ENCODE measurements at places on chromosomes 1 and 21. TPM values are rescaled to one million over a fixed set of nuclear protein-coding genes. Genes with fewer than 3 reads are reported as not detected.

- DNase-seq = no peak
These were observed 37.7 kb downstream of the SYF2 start for GRCh38 chr1:25194572-25195020.

- no peak for DNase-seq
These were observed 125.4 kb upstream of the TMEM51 start for GRCh38 chr1:15028102-15028501.

DNA sequence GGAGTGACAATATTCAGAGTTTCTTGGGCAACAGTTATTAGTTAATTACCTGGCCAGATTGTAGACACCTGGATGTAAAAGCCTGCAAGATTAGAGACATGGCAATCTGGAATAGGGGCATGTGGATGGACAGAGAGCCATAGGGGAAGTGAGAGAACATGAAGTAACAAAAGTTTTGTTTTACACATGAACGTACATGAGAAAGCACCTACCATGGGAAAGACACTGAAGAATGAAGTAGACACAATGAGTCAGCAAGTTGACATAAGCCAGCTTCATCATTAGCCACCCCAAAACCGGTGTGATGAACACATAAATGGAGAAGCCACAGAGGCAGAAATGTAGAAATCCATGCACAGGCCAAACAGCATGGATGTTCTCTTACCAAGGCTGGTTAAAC lies 462.1 kb upstream of the C1orf87 start:
- no peak for DNase-seq

GRCh38 chr1:216670118-216670883 lies 52.9 kb downstream of the ESRRG start:
- no peak for DNase-seq

GRCh38 chr1:226945858-226946245 lies 5.8 kb downstream of the COQ8A start:
- DNase-seq = no peak

- DNase-seq = no peak
These were observed 64.9 kb downstream of the TNR start for GRCh38 chr1:175678471-175678870.

DNA sequence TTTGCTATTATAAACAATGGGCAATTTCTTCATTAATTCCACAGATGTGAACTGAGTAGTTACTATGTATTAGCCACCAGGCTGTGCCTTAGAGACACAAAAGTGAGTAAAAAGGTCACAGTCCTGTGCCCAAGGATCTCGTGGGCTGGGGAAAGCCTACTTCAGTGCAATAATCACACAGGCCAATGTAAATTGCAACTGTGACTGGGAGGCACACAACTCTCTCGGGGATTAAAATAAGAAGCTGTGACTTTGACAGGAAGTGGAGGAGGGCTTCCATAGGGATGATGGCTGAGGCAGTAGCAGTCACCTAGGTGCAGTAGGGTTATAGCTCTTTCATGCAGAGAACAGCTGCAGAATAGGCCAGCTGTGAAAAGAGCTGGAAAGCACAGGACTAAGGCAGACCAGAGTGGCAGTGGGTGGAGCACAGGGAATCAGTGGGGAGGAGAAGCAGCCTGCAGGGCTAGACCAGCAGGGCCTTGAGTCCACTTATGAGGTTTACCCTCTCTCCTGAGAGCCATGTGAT lies 121.9 kb downstream of the MAB21L3 start:
- no peak for DNase-seq

- no peak for DNase-seq
These were observed 62.3 kb downstream of the RUNX1 start for GRCh38 chr21:34986561-34987500.

GRCh38 chr1:219402925-219403324 lies 210.0 kb downstream of the ZC3H11B start:
- DNase-seq = no peak

GRCh38 chr1:112818990-112819689 lies 104.0 kb upstream of the PPM1J start:
- DNase-seq = no peak

GRCh38 chr1:16061266-16061665 lies 12.2 kb downstream of the FAM131C start:
- DNase-seq = no peak

- no peak for DNase-seq
These were observed 28.3 kb downstream of the GPR157 start for GRCh38 chr1:9100471-9101043.

GRCh38 chr1:109484519-109484975 lies 842 bp downstream of the ATXN7L2 start:
- no peak for DNase-seq

GRCh38 chr1:200922406-200922805 lies 27.7 kb downstream of the INAVA start:
- DNase-seq = peak; percentile 30

GRCh38 chr1:9371391-9371935 lies 78.8 kb downstream of the SPSB1 start:
- DNase-seq = no peak

- no peak for DNase-seq
These were observed 973 bp downstream of the SDF4 start for GRCh38 chr1:1230656-1231399.

GRCh38 chr1:220121791-220122530 lies 28.0 kb downstream of the IARS2 start:
- no peak for DNase-seq

GRCh38 chr1:149993764-149994163 lies 16.8 kb downstream of the OTUD7B start:
- DNase-seq = no peak

GRCh38 chr1:89965193-89965768 lies 29.6 kb upstream of the ZNF326 start:
- no peak for DNase-seq

DNA sequence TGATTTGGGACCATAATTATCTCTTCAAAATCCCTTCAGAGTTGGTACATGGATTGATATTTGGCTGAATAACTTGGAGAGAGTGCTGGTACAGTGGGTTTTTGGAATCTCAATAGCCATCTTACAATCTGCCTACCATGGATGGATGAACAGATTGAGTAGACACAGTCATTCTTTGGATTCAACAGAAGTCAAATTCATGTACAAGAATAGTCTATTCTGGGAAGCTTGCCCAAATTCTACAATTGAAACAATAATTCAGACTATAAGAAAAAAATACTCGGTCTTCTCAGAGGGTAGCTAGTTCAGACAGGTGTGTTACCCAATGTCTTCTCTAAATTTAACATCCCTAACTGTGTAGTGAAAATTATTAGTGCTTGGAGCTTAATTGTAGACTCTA lies 574.0 kb downstream of the LRRIQ3 start:
- no peak for DNase-seq

DNA sequence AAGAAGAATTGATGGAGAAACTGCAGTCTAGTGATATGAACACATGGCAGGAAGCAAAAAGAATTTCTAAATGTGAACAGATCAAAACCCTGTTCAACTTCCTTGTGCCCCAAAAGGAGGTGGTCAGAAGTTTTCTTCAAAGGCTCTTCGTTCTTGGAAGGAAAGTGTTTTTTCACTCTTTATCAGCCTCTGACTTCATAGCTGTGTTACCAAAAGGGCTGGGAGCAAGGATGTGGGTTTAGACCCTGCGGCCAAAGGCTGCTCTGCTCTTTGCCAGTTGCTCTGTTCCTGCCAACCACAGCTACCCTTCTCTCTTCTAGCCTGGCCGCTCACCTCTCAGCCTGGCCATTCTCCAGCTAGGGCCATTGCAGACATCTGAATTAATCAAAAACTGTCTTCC lies 53.8 kb downstream of the PTGER3 start:
- no peak for DNase-seq

- DNase-seq = no peak
These were observed 168.5 kb downstream of the SMYD3 start for GRCh38 chr1:246338546-246338945.

GRCh38 chr1:217891966-217892365 lies 260.8 kb downstream of the SPATA17 start:
- no peak for DNase-seq

The PIK3R3 gene
- 72.6 TPM for total RNA-seq

The S100A13 gene
- 146 TPM for total RNA-seq

The LCE2C gene
- not detected for total RNA-seq

The DNAI4 gene
- 7.0 TPM for total RNA-seq

The FNBP1L gene
- total RNA-seq = 22.8 TPM

The SLC6A17 gene
- total RNA-seq = not detected

The INAVA gene
- 0.16 TPM for total RNA-seq

The HES5 gene
- 0.58 TPM for total RNA-seq

The BROX gene
- total RNA-seq = 34.5 TPM

The SLFNL1 gene
- 0.22 TPM for total RNA-seq

The IGSF3 gene
- 0.84 TPM for total RNA-seq

The KLHDC8A gene
- not detected for total RNA-seq

Data from mesenteric fat pad (tissue), 1 donor.